ENCODE measurements at places on chromosomes 2 and 18.

GRCh38 chr2:131030478-131030971 lies 62.7 kb downstream of the FAM168B start:
- no peak for DNase-seq

- no peak for DNase-seq
These were observed 196.9 kb downstream of the NRP2 start for GRCh38 chr2:205878999-205879762.

GRCh38 chr2:8743261-8743660 lies 61.4 kb downstream of the ID2 start:
- DNase-seq = no peak

GRCh38 chr18:65607161-65607560 lies 143.7 kb upstream of the CDH7 start:
- DNase-seq = no peak

- DNase-seq = no peak
These were observed 3.2 kb upstream of the CYP26B1 start for GRCh38 chr2:72150861-72151356.

- DNase-seq = no peak
These were observed 1.2 kb upstream of the BCL11A start for GRCh38 chr2:60554646-60555065.

GRCh38 chr18:58493516-58494253 lies 135.2 kb downstream of the ALPK2 start:
- peak; percentile 30 for DNase-seq

DNA sequence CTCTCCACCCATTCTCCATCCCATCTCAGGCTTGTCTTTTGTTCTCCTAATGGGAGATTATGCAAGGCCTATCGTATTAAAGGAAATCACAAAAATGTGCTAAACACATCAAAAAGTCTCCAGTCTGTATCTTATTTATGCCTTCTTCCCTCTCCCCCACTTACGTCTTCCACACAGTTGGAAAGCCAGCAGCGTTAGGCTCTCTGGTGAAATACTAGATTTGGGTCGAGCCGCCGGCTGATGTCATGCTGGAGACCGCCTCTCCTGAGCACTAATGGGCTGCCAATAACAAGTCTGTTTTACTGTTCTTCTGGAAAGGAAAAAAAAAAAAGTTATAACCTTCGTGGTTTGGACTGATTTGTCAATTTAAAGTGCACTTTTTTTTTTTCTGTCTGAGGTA lies 182.7 kb upstream of the SIX2 start:
- no peak for DNase-seq

- no peak for DNase-seq
These were observed 76.2 kb downstream of the STK39 start for GRCh38 chr2:168171059-168171762.

DNA sequence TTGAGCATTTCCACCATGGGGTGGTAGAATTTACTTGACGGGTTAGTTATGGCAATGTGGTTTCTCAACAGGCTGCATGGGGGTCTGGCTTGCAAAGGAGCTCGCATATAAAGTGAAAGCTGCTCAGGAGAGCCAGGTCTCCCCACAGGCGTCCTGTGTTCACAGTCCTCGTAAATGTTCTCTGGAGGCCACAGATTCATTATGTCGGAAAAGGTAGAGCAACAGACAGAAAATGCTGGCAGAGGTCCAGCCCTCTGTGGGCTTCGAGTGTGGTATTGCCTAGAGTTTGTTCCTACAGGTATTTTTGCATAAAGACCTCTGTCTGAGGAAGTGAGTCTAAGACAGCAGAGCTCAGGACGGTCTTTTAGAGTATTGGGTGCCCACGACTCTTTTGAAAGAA lies 96.4 kb downstream of the CDCA7 start:
- DNase-seq = peak; percentile 11

DNA sequence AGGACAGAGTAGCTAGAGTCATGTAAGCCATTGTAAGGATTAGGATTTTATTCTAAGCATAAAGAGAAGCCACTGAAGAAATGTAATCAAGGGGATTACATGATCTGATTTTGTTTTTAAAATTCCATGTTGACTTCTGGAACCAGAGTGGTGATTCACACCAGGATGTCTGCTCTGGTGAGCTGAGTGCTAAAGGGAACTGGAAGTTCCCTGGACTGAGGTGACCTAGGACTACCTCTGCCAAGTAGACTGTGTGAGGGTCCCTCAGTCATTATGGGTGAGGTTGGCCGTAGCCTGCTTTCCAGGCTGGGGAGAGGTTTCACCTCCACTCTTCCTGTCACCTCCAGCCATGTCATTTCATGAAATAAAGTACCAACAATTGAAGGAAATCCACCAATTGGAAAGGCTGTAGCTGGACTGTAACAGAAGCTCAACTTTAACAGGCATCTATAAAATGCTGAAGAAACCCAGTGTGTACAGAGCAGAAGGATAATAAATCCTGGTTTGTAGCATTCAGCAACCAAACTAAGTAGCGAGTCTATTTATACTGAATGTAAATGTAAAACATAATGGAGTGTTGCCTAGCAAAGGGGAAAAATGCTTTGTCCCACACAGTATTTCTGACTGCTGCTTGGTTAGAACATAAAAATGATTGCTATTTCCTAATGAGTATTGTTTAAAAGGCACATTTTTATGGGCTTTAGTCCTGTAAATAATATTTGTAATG lies 507.4 kb upstream of the PKDCC start:
- DNase-seq = no peak

GRCh38 chr2:127128445-127128904 lies 21.5 kb upstream of the BIN1 start:
- no peak for DNase-seq

DNA sequence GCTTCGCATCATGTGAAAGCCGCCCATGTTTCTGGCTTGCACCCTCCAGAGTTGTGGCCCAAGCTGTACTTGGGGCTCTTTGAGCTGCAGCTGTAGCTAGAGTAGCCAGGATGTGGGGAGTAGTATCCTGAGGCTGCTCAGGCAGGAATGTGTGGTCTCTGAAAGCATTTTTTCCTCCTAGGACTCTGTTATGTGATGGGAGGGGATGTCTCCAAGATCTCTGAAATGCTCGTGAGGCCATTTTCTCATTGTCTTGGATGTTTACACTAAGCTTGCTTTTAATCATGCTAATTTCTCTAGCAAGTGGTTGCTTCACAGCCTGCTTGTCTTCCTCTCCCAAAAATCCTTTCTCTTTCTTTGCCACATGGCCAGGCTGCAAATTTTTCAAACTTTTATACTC lies 687.6 kb downstream of the DCDC2C start:
- DNase-seq = no peak

- no peak for DNase-seq
These were observed 249.9 kb upstream of the THUMPD2 start for GRCh38 chr2:40028792-40029488.

DNA sequence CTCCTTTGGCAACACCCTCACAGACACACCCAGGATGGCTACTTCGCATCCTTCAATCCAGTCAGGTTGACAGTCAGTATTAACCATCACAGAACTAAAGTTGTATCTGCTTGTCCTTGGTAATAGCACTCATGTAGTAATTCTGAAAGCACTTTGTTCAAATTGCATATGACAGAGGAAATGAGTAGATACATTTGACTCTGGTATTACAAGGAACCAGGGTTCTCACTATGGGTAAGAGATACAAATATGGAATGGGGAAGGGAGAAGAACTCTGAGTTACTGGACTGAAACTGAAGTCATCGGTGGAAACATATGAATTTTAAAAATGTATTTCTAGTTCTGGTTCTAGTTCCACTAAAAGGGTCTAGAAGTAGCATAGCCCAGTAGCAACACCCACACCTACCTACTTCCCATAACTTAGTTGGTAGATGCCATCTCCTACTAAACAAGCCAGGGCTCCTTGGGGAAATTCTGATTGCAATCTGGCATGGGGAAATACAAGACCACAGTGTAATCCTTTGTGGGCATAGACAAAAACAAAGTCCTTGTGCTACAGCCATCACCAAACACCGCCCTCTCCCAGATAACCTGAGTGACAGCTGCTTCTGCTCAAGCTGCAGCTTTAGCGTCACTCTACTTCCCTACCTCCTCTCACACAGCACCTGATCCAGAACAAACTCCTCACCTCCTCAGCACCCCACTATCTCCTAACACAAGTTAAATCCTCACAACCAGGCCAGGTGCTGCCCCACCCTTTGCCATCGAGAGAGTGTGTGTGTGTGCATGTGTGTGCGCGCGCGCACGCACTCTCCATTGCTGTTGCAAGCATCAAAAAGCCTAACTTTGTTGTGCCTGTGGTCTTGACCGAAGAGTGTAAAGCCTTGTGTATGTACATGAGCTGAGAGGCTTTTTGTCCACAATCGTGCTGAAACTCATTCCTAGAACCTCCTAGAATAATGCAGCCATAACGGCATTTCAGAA lies 31.4 kb upstream of the CD226 start:
- DNase-seq = no peak

GRCh38 chr2:184527058-184527457 lies 71.3 kb upstream of the ZNF804A start:
- no peak for DNase-seq

GRCh38 chr18:79829136-79829854 lies 31.6 kb downstream of the KCNG2 start:
- DNase-seq = no peak

- DNase-seq = no peak
These were observed 186.4 kb upstream of the SLC39A10 start for GRCh38 chr2:195470622-195471021.

DNA sequence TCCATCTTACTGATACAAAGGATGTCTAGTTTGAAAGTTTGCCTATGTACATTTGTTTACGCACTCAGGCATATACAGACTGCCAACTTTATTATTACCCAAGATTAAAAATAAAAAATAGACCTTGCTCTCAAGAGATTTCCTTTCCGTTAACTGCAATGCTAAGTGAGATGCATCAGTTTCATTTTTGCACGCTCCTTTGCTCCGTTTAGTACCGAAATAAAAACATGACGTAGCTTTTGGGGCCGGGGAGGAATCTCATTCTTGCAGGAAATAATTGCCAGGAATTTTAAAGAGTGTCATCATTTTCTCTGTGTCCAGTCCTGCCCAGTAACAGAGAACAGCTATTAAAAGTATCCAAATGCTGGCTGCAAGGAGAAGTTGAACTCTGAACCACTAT lies 169.5 kb downstream of the SLC8A1 start:
- DNase-seq = no peak

DNA sequence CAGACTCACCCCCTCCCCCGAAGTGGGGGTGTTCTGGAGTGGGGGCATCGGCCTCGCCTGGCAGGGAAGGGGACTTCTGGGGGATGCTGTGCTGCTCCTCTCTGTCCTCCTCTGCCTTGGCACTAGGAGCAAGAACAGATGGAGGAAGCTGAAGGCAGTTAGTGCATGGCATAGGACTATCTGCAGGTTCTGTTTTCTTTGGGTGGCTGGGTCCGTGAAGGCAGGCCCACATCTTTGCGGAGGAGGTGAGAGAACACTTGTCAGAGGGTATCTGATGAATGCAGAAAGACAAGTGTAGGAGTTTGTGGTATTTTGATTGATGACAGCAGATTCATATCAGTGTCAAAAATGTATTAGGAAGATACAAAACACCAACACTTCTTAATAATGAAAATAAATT lies 411.4 kb downstream of the TSN start:
- DNase-seq = no peak

DNA sequence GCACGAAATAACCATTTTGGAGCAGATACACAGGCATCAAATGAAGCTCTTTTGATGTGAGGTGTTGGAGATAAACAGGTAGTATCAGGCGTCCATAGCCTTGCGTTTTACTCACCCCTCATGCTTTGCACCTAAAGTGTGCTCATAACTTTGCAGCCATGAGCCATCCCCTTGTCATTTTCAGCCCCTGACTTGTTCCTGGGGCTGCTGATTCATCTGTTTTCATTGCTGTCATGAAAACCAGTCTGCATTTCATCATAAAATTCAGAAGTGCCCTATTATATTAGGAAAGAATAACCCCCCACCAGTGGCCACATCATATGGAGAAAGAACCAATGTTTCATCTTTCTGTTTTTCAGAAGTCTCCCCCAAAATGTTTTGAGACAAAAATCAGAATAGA lies 329.7 kb upstream of the NRP2 start:
- no peak for DNase-seq

- DNase-seq = peak; percentile 42
These were observed at the start of gene ASTL for GRCh38 chr2:96138179-96139145. Gene ASTL, minus strand, starts transcription at chr2:96138502. Its CDS starts 66 bp downstream, at chr2:96138436.

Data from effector CD8-positive, alpha-beta T cell (primary cell).